Right atrium auricular region (tissue), 2 donors: ENCODE measurements at places on chromosomes 2 and 18.

GRCh38 chr18:3458378-3458777, 8.4 kb downstream of the TGIF1 start:
- DNase-seq, result no peak

DNA sequence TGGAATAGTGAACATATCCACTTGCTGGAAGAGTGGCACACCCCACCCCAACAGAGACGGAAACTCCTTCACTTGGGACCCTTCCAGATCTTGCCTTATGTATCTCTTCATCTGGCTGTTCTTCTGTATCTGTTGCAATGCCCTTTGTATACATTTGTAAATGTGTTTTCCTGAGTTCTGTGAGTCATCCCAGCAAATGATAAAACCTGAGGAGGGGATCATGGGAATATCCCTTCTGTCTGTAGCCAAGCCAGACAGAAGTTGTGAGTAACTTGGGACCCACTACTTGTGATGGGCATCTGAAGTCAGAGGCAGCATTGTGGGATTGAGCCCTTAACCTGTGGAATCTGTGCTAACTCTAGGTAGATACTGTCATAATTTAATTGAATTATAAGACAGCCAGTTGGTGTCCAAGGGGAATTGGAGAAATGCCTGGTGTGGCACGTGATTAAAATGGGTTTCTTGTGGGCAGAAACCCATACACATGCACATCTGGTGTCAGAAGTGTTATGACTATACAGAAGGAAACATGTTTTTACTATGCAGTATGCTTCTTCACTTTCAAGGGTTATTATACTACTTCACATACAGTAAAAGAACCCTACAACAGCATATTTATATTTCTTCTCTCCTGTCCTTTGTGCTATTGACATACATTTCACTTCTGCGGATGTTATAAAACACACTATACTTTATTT, 32.3 kb upstream of the TMEM247 start:
- DNase-seq, result no peak

- no peak for DNase-seq
Measured at GRCh38 chr2:88126772-88127637, 857 bp downstream of the FABP1 start.

GRCh38 chr18:3782901-3783300, 332.9 kb downstream of the TGIF1 start:
- no peak for DNase-seq
